ENCODE measurements at places on chromosomes 7 and 10.

GRCh38 chr7:13414181-13414580 is 575.3 kb downstream of the ETV1 start:
- H3K36me3 ChIP-seq, result no peaks in the 10 kb centered on the region
- DNase-seq, result no peak
- no peaks in the 10 kb centered on the region for H3K27me3 ChIP-seq
- H3K4me3 ChIP-seq, result no peak overlapping the region
- no peaks in the 10 kb centered on the region for H3K4me1 ChIP-seq

DNA sequence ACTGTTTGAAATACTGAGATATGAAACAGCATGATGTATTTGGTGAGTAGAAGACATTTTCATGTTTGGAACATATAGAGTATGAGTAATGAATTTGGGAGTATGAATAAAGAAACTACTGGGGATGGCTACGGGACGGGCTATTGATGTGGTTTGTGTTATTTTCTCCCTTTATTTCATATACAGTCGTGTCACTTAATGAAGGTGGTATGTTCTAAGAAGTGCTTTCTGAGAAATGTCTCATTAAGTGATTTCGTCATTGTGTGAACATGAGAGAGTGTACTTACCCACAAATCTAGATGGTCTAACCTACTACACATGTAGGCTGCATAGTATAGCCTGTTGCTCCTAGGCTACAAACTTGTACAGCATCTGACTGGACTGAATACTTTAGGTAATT is 106.3 kb downstream of the CCNY start:
- no peaks in the 10 kb centered on the region for H3K36me3 ChIP-seq
- no peaks in the 10 kb centered on the region for H3K27me3 ChIP-seq
- no peak overlapping the region for H3K4me3 ChIP-seq
- H3K4me1 ChIP-seq, result no peaks in the 10 kb centered on the region

- H3K4me3 ChIP-seq, result no peak overlapping the region
- no peak overlapping the region for H3K27ac ChIP-seq
- peaks cover 3% of the 10 kb centered on the region for H3K4me1 ChIP-seq
Observed at GRCh38 chr7:105707381-105707780, 126.1 kb upstream of the EFCAB10 start.

GRCh38 chr7:138021889-138022288 is 20.0 kb upstream of the CREB3L2 start:
- DNase-seq, result no peak
- H3K4me3 ChIP-seq, result no peak overlapping the region
- H3K27me3 ChIP-seq, result no peaks in the 10 kb centered on the region

DNA sequence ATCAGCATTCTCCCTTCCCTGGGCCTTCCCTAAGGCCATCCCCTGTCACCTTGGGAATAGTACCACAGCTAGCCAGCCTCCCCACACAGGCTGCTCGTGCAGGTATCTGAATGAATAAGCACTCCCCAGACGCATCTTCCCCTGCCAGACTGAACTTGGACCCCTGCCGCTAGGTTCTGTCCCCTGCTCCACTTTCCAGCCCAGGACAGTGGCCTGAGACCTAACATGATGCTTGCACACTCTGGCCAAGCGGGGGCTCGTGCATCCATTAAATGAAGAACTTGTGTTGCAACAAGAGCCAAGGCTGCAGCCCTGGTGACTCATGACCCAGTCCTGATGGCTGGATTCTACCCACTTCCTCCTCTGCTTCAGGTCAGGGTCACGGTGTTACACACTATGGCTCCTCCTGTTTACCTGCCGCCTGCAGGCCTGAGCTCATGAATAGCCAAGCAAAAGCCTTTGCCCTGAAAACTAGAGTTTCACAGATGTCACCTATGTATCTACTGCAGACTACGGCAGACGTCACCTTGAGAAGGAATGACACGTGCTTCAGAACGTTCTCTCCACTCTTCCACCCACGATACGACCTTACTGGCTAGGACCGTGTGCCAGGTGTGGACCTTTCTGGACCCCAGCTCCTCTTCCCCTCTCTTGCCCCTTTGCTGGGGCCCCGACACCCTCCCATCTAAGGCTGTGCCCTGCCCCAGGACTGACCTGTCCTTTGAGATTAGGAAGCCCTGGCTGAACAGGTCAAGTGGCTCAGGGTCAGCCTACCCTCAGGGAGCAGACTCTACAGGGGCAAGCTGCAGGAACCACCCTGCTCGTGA is 6.5 kb downstream of the ASB13 start:
- no peak overlapping the region for H3K27ac ChIP-seq
- peaks cover 14% of the 10 kb centered on the region for H3K4me1 ChIP-seq
- H3K27me3 ChIP-seq, result no peaks in the 10 kb centered on the region
- no peaks in the 10 kb centered on the region for H3K36me3 ChIP-seq
